ENCODE measurements at places on chromosomes 5 and 9. TPM values are rescaled to one million over a fixed set of nuclear protein-coding genes. Genes with fewer than 3 reads are reported as not detected.

Gene PGM5
- total RNA-seq: not detected

Gene RETREG1
- total RNA-seq: 48.0 TPM

Gene CARD19
- 49.8 TPM for total RNA-seq

Gene FREM1
- not detected for total RNA-seq

Gene AQP7
- not detected for total RNA-seq

Measured in activated naive CD4-positive, alpha-beta T cell treated with anti-CD3 and anti-CD28 coated beads, Interleukin-2, amount 10 ng/mL, durations not matched to agents 5 hours and 36 hours (primary cell).